Thoracic aorta (tissue), 2 donors: ENCODE measurements at places on chromosomes 16 and 17. TPM values are rescaled to one million over a fixed set of nuclear protein-coding genes. Genes with fewer than 3 reads are reported as not detected.

C16orf54 gene
- 2.8 TPM for total RNA-seq

DNA sequence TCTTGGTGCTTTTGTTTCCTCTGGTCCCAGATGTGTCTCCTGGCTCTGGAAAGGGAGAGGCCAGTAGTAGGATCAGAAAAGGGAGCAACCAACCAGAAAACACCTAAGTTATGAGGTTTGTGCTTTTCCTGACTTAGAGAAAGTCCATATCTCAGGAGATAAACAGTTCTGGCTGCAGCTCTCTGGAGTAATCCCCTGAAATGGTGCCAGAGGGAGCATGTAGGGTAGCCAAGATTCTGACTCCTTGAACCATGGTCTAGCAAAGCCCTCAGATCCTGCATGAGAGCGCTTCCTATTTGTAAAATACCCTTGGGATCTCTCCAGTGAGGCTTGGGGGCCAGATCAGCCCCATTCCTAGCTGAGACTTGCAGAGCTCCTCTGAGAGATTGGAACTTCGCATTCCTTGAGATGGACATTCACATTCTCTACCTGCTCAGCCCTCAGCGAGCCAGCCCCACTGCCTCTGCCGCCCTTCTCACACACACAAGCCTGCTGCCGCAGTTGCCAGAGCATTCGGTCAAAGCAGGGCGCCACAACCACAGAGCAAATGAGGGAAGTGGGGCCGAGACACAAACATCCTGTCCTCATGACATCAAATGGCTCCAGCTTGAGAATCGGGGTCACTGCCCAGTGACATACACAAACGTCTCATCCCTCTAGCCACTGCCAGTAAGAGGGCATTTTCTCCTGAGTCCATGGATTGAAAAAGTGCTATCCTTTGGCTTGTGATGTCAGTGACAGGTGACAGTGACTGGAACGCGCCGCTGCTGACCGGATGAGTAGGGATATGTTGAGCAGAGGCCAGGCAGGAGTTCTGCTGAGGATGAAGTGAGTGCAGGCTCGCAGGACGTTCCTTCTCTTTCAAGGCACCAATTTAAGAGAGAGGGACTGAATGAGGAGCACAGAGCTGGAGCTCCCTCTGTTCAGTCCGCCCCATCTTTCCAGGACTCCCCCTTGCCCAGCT is 5.0 kb downstream of the ABHD15 start:
- H3K36me3 ChIP-seq: no peaks in the 10 kb centered on the region
- DNase-seq: no peak
- no peak overlapping the region for H3K4me3 ChIP-seq
- H3K4me1 ChIP-seq: peaks cover 12% of the 10 kb centered on the region
- H3K27me3 ChIP-seq: no peaks in the 10 kb centered on the region

TAT gene
- total RNA-seq: not detected

- H3K4me1 ChIP-seq: no peaks in the 10 kb centered on the region
- peaks cover 19% of the 10 kb centered on the region for H3K36me3 ChIP-seq
- H3K4me3 ChIP-seq: no peak overlapping the region
Measured at GRCh38 chr16:68360956-68361355, 50.1 kb downstream of the PRMT7 start.

DNA sequence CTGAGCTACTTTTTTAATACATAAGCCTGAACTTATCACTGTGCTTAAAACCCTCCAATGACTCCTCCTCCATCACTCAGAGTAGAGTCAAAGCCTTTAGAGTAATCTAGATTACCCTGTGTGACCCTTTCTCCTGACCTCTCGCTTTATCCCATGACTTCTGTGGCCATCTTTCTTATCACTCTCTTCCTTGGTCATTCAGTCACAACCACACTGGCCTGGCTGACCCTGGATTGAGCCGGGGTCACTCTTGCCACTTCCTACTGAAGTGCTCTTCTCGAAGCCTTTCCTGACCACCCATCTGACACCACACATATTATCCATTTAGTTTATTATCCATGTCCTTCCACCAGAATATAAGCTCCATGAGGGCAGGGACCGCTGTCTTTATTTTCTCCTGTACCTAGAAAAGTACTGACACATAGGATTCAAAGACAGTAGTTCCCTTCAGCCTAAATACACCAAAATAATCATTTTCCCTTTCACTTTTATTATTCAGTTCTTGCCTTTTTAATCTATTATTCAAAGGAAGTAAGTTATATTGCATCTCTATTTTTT is 28.0 kb upstream of the ABCA9 start:
- no peak overlapping the region for H3K4me3 ChIP-seq
- no peak for DNase-seq
- no peaks in the 10 kb centered on the region for H3K4me1 ChIP-seq
- H3K36me3 ChIP-seq: no peaks in the 10 kb centered on the region

WSB1 gene
- 284 TPM for total RNA-seq

PLLP gene
- 3.1 TPM for total RNA-seq

DNA sequence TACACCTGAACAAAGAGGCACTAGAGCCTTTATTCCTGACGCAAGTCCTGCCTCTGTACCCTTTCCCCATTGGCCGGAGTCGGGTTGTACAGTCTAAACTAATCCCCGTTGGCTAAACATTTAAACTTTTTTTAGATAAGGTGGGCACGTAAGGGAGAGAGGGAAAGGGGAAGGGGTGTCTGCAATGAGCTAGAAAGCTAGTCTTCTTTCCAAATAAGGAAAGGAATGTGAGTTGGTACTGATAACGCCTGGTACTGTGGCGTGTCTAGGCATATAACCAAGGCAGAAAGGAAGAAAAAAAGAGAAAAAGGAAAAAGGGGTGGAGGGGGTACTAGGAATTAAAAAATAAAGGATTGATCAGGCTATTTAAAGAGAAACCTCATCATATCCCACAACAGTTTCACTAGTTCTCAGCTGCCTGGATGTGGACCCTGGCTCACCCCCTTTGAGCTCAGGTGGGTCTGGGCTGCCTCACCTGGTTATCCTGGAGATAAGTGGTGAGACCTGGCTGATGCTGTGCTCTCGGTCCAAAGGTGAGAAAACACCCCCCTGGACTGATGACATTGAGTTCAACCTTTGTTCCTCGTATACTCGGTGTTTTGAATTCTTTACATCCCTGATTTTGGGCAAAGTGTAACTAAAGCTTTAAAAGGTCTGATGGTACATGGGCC is 90.9 kb upstream of the EEF2KMT start:
- no peak for DNase-seq
- H3K4me1 ChIP-seq: no peaks in the 10 kb centered on the region
- no peak overlapping the region for H3K4me3 ChIP-seq
- no peaks in the 10 kb centered on the region for H3K27me3 ChIP-seq
- no peak overlapping the region for H3K27ac ChIP-seq

DNA sequence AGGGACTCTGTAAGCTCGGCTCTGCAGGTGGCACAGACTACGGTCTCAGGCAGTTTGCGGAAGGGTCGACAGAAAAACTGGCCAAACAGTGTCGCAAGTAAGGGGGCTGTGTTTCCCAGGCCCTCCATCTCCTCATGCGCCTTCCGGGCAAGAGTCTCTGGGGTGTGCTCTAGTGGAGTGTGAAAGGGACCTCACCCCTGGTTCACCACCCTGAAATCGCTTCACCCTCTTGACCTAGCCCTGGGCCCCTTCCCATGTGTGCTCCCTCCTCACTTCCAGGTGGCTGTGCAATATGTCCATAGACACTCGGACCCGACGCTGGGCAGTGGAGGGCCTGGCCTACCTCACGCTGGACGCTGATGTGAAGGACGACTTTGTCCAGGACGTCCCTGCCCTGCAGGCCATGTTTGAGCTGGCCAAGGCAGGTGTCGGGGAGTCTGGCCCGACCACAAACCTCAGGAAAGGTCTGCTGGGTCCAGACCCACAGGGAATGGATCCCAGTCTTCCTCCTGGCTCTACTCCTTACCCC is 22.3 kb downstream of the UNC45B start:
- H3K36me3 ChIP-seq: no peaks in the 10 kb centered on the region
- no peaks in the 10 kb centered on the region for H3K27me3 ChIP-seq
- H3K4me3 ChIP-seq: no peak overlapping the region
- no peak for DNase-seq
- no peak overlapping the region for H3K27ac ChIP-seq
